ENCODE measurements at places on chromosomes 12 and 14. TPM values are rescaled to one million over a fixed set of nuclear protein-coding genes. Genes with fewer than 3 reads are reported as not detected.

The MYO1A gene
- 0.39 TPM for total RNA-seq

The JAG2 gene
- 0.44 TPM for total RNA-seq

The HOXC12 gene
- not detected for total RNA-seq

The SLC10A1 gene
- not detected for total RNA-seq

The CPNE6 gene
- total RNA-seq = 0.09 TPM

DNA sequence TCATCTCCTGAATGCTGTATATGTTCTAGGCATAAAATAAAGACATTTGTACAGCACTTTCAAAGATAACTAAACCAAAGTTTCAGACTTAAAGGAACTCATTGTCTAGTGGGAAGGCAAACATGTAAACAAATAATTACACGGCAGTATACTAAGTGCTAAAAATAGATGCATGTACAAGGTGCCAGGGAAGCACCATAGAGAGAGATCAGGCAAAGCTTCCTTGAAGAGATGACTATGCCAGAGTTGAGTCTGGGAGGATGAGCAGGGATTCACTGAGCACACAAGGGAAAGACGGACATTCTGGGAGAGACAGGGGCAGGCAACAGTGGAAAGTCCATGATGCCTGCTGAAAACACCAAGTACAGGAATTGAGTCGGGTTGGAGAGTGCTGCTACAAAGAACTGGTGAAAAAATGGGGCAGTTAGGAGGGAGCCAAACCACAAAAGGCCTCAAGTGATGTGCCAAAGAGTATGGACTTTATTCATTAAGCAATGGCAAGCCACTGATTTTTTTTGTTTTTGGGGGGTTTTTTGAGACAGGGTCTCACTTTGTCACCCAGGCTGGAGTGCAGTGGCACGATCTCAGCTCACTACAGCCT lies 26.8 kb downstream of the ANKS1B start:
- no peak for DNase-seq
- H3K4me3 ChIP-seq = no peak overlapping the region
- no peaks in the 10 kb centered on the region for H3K36me3 ChIP-seq
- H3K27ac ChIP-seq = no peak overlapping the region

DNA sequence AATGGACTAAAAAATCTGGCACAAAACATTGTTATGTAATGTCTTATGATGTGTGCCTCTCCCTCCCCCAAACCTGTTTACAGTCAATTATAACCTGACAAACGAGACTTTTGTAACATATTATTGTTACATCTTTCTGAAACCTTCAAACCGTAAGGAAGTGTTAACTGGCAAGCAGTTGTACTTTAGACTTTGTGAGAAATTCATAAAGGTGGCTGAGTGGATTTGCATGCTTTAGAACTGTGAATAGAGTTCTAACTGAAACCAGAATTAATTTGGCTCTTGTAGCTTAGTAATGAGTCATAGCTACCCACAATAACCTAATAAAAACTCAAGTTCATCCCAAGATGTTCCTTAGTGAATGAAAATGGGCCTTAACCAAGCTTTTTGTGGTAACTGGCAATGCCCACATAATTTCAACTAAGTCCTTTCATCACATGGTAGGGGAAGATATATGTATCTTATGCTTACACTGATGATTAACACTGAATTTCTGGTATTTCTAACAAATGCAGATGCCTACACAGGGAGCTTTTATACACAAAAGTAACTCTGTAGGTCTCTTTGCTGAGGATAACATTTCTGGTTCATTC lies 29.7 kb downstream of the RAD9B start:
- peak overlapping the region; percentile 44 for H3K4me3 ChIP-seq
- H3K27me3 ChIP-seq = no peaks in the 10 kb centered on the region
- DNase-seq = no peak
- H3K36me3 ChIP-seq = peaks cover 58% of the 10 kb centered on the region
- H3K27ac ChIP-seq = peak overlapping the region; percentile 65

DNA sequence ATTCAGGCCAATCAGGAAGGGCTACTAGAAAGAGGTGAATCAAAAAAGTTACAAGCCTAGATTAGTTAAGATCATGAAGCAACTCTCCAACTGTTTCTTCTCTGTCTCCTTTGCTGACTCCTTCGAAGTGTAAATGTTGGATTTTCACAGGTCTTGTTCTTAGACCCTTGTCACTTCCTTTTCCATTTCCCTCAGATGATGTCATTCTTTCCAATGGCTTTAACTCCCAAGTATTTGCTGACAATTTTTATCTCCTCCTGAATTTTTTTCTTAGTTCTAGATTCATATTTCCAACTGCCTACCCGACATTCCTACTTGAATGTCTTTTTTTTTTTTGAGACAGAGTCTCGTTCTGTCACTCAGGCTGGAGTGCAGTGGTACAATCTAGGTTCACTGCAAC lies 10.8 kb downstream of the GAS2L3 start:
- no peaks in the 10 kb centered on the region for H3K27me3 ChIP-seq
- no peak overlapping the region for H3K4me3 ChIP-seq
- no peak for DNase-seq

Measured in activated B cell treated with CpG ODN at 0.5 μM for 24 hours (primary cell).